ENCODE measurements at places on chromosomes 1 and 21. TPM values are rescaled to one million over a fixed set of nuclear protein-coding genes. Genes with fewer than 3 reads are reported as not detected.

Gene VWA1
- total RNA-seq: not detected

Gene DUSP10
- total RNA-seq: 107 TPM

Gene SUSD4
- 8.8 TPM for total RNA-seq

Gene NTMT2
- total RNA-seq: not detected

Gene EXTL1
- total RNA-seq: not detected

Gene PGLYRP3
- not detected for total RNA-seq

Gene CACYBP
- total RNA-seq: 89.8 TPM

DNA sequence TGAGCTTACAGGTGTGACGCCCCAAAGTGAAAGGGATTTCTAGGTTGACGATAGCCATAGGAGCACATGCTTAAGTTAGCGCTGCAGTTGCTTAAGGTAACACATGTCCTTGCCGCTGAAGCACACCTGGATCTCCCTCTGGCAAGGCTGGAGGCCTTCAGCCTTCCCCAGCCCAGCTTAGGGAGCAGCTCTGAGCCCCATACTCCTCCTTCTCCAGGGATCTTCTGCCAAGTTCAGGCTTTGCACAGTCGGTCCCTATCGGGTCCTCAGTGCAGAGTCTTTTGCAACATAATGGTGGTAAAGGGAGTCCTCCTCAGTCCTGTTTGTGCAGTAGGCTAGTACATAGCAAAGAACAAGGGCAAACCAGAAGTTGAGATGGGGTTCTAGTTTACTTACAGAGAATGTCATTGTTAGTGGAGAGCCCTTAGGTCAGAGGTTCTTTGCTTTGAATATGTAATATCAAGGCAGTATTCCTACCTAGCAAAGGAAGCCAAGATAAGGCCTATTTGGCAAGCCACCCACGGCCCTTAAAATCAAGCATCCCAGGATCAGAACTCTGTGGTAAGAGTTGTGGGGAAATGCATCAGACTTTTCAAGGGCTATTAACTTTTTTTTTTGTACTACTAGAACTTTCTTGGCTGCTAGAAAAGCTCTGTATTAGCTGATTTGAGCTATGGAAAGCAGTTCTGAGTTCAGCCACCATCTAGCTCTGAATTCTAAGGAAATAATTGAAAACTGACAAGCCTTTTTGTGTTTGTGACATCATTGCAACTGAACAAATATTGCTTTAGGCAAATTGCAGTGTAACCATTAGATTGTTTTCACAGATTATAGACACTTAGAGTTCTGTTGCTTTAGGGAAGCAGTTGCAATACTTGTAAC is 1.4 kb downstream of the EVA1C start:
- DNase-seq: no peak

DNA sequence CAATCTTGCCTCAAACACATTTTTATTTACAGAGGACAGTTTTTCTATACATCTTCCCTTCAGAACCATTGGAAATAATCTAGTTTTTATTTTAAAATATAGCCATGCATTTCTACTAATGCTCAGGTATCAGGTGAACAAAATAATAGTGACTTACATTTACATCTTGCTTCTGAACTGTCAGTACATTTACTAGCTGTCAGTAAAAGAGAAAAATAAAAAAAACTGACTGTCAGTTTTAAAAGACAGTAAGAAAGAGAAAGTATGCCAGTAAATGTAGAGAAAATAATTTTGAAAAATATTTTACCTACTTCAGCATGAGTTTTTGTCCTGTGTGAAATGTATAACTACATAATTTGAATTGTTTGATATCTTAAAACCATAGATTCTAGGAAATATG is 33.5 kb downstream of the USH2A start:
- DNase-seq: no peak

GRCh38 chr1:223700942-223701637 is 11.2 kb upstream of the CAPN2 start:
- no peak for DNase-seq

DNA sequence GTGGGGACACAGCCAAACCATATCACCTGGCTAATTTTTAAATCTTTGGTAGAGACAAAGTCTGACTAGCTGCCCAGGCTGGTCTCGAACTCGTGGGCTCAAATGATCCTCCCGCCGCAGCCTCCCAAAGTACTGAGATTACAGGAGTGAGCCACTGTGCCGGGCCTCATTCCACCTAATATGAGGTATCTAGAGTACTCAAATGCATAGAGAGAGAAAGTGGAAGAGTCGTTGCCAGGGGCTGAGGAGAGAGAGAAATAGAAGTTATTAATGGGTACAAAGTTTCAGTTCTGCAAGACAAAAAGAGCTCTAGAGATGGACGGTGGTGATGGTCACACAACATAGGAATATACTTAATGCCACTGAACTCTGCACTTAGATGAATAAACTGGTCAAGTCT is 119.6 kb downstream of the TOMM20 start:
- no peak for DNase-seq

GRCh38 chr1:119681560-119681959 is 30.2 kb upstream of the PHGDH start:
- no peak for DNase-seq

- DNase-seq: no peak
Observed at GRCh38 chr1:4733446-4734177, 79.2 kb downstream of the AJAP1 start.

GRCh38 chr1:218274511-218274910 is 10.6 kb upstream of the RRP15 start:
- no peak for DNase-seq

- no peak for DNase-seq
Observed at GRCh38 chr1:60402816-60403215, 329.2 kb upstream of the C1orf87 start.

- DNase-seq: no peak
Observed at GRCh38 chr1:203797948-203798655, 2.7 kb downstream of the ZBED6 start.

DNA sequence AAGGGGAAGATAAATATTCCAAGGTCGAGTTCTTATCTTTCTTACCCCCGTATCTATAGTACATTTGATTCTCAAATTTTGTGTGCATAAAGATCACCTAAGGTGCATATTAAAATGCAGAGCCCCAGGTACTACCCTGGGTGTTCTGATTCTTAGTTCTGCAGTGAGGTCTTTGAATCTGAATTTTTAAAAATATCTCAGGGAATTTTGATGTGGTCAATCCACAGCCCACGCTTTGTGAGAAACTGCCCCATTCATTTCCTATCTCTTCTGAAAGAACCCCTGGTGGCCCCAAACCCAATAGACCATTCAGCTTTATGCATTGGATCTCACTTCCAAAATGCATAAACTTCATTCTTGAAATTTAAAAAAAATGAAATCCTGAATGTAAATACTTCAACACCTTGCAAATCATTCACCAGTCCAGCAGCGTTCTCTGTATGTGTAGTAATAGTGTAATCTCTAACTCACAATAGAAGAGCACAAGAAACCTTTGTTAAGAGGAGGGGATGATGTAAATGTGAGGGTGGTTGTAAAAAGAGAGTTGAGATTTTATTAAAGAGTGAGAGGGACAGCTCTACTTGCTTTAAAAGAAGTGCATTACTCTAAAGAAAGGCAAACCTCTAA is 108.8 kb upstream of the ZP4 start:
- DNase-seq: no peak

- DNase-seq: no peak
Observed at GRCh38 chr1:175514387-175514953, 228.9 kb downstream of the TNR start.

DNA sequence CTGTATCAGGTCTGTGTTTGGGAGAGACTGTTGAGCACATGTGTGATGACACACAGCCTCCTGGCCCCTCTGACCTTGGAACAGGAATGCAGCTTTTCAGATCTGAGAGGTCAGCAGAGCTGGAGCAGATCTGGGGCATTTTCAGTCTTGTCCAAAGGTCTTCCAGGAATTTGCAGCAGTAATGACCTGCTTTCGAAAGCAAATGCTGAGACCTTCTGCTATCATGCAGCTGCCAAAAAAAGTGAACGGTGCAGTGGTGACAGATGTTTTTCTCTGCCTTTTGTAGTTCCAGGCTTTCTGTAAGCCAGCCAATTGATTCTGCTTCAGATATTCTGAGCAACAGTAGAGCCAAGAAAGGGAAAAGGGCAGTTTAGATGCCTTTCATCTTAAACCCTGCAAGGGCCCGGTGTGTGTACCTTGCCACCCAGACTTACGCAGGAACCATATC is 137.8 kb upstream of the COA6 start:
- no peak for DNase-seq

DNA sequence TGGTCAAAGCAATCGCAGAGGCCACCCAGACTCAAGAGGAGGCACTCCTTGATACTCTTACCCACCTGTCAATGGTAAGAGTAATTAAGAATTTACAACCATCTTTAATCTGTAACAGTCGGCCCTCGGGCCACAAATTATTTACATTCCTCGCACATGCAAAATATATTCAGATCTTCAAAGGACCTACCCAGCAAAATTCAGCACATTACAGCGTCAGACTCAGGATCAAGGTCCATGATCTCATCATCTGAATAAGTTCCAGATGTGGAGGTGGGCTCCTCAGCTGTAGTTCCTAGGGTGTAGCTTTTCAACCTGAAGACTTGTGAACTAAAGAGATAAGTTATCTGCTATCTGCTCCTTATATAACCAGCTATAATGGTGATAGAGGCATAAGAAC is 17.1 kb upstream of the RNF11 start:
- no peak for DNase-seq

DNA sequence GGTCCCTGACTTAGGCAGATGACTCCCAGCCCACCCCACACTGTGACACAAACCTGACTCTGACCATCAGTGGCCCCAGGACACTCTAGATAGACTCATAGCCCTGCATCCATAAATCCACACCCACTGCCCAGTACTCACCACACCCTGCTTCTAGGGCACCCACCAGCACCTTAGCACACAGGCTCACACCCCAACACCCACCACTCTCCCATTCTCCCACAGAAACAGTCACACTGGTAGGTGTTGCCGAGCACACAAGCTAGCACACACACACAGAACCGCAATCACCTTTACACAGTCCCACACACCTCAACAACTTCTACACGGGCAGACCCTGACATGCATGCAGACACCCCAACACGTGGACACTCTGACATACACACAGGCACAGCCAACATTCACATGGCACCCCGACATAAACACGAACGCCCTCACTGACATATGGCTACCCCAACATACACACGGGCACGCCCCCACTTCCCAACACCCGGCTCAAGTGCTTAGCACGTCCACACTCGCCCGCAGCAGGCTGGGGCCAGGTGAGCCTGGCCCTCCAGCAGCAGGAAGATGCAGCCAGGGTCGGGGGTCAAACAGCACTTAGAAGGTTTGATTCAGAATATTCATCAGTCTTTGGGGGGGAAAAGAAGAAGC is 105.5 kb upstream of the TARDBP start:
- DNase-seq: no peak

GRCh38 chr1:18241891-18242290 is 134.3 kb downstream of the IGSF21 start:
- no peak for DNase-seq

DNA sequence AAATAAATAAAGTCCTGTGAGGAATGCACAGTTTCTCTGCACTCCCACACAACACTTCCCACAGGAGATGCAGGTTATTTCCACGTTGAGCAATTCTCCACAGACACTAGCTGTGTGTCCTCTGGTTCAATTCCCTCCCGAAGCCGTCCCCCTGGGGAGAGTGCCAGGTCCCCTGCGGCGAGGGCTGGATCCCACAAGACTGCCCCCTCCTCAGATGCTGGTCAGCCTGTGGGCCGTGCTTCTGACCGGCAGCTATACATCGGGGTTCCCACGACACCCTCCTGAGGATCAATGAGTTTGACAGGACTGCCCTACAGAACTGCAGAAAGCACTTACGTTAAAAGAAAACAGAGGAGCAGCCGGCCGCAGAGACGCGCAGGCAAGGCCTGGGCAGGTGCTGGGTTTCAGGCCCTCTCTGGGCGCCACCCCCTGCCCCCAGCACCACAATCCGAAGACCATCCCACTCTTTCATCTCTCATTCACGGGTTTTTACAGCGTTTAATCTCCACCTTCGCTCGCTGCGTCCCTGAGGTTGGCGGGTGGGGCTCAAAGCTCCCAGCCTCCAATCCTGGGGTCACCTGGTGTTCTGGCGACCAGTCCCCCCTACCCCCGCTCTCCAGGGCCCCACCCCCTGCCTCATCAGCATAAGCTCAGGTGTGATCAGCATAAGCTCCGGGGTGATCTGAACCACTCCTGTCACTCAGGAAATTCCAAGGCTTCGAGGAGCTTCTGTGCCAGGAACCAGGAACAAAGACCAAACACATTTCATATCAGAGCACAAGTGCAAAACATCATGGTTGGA is 9.3 kb downstream of the SLC35E2B start:
- DNase-seq: no peak

- DNase-seq: no peak
Observed at GRCh38 chr21:32521736-32522355, 63.5 kb downstream of the TCP10L start.
